Right renal pelvis (tissue), 4 donors: ENCODE measurements at places on chromosomes 4 and X. TPM values are rescaled to one million over a fixed set of nuclear protein-coding genes. Genes with fewer than 3 reads are reported as not detected.
A peak's percentile ranks its signal among the peaks of the same experiment; 100 is the strongest.

Gene ATP10D
- polyA plus RNA-seq, result 49.5 TPM

Gene DSPP
- polyA plus RNA-seq, result not detected

DNA sequence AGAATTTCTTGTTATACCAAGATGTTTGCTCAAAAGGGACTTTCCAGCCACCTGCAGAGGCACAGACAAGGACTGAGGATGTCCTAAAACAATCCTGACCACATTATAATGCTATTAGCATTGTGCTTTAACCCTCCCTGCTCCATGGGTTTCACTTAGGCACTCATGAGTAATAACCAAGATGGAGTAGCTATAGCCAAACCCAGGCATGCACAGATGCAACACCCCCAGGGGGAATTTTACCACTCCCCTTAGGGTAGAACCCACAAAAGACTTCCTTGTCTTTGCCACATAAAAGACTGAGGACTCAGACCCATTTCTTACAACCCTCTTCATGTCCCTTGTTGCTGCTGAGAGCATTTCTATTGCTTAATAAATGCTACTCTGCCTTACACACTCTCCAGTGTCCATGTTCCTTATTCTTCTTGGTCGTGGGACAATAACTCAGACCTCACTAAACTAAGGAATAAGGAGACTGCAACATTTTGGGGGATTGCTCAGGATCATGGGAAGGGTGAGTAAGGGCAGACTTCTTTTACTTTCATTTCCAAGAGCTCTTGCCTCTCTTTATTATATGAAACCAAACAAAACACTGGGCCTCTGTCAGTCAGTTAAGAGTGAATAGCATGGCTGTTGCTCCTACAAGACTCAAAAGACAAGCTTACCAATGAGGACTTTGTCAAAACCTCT, 103.5 kb downstream of the TECRL start:
- no peak for DNase-seq

GRCh38 chrX:15566244-15566643, 34.5 kb downstream of the ACE2 start:
- DNase-seq, result no peak

DNA sequence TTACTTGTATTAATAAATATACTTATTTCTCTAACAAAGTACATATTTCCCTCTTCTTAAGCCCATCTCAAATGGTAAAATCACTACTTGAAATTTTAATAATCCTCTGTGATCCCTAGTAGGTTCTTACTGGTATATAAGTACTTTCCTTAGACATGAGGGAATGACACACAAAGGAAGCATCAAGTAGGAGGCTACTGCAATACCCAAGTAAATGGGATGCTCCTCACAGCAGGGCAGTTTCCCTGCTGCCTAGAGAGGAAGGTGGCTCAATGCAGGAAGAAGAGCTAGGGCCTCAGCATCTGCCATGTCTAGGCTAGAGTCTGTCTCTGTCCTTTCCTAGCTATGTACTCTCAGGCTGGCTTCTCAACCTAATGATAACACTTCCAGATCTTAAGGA, 122.1 kb upstream of the DIPK2B start:
- DNase-seq, result no peak

DNA sequence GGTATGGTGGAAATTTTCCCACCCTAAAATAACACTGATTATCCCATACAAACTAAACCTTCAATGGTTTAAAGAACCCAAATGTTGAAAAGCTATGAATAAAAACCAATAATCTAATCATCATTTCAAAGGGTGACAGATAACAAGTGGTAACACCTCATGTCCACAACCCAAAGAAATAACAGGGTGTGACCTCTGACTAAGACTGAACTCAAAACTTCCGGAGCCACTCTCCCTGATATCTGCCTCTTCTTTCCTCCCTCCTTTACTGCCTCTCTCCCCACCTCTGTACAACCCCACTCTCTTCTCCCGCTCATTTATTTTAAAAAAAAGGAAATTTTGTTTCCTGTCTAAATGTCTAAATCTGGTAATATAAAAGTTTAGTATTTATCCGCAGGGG, 11.5 kb downstream of the FBXW7 start:
- DNase-seq, result no peak

DNA sequence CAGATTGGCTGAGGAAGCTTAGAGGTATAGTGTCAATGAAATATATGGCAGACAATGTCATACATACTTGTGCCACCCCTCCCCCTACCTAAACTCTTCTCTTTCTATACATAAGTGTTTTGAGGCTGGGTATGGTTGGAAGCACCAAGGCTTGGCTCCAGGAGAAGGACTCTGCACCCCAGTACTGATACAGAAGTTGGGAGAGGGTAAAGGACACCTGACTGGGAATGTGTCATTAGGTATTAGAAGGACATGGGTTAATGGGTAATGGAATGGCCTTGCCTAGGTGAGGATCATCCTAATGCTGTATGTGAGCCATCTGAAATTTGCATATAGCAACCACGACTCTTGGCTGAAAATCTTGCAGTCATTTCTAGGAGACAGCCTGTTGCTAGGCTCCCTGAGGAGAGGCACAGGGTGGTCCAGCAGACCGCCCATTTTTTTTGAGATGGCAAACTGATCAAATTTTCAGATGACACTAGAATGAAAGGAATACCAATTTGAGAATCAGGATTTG, 26.8 kb upstream of the AP1S2 start:
- DNase-seq, result no peak

DNA sequence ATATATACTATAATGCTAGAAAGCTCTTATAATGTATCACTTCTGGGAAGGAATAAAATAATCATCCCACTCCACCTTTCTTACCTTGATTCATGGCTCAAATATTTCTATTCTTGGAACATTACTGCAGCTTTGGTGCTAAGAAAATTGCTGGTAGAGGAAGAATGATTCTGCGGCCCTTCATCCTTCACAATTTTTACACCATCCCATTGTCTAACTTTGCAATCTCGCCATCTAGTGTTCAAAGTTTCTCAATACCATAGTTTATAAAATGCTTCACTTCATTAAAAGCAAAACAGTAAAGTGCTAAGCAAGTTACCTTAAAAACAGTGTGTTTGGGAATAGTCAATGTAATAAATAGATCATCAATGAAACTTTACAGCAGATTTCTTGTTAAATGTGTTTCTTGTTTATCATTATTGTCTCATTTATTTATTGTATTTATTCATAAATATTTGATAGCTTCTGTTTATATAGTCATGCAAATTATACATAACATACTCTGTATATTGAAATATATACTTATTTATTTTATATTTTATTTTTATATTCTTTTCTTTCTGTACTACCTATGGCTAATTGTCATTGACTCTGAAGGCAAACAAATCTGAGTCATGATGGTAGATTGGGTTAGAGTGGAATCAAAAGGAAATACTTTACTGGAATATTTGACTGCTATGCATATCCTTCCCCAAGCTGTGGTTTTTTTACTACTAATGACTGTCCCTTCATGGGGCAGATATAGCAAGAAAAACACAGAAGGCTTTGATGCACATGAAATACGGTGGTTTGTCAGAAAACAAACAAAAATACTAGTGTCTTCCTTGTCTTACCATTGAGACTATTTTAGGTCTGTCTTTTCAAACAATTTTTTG, 390.7 kb downstream of the MAPK10 start:
- DNase-seq, result no peak

Gene MTM1
- polyA plus RNA-seq, result 11.0 TPM

Gene CTAG1A
- polyA plus RNA-seq, result not detected

Gene PRKG2
- polyA plus RNA-seq, result 2.2 TPM

- no peak for DNase-seq
Observed at GRCh38 chrX:110006821-110007375, 4.0 kb downstream of the TMEM164 start.

DNA sequence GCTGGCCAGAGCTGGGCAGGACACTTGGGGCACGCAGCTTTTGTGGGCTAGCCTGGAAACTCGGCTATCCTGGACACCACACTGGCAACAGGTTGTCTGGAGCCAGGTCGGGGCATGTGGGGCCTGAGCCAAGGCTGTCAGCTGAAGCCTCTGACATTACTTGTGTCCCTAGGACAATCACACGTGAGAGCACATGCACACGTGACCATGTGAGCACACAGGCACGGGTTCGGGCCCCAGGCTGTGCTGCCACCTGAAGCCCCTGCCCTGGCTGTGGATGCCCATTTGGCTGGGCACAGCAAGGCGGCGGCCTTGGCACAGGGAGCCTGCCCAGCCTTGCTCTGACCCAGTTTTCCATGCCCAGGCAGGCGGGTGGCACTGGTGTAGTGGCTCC, 8.7 kb upstream of the FGFR3 start:
- no peak for DNase-seq

Gene ITIH6
- 0.04 TPM for polyA plus RNA-seq

DNA sequence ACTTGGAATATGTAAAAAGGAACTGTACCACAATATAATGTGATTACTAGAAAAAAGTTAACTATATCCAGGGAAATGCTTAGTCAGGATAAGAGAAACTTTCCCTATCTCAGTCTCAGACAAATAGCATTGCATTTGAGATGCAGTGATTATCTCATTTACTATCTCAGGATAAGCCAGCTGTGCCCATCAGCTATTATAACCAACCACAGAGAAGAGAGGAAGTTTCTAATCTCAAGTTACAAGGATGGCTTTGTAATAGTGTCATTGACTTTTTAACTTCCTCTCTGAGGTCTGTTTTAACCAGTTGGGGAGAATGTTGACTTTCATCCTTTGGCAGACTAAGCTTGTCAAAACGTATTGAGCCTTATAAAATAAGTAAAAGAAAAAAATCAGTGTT, 56.5 kb downstream of the SNX25 start:
- DNase-seq, result no peak

Gene CXCL10
- 3.7 TPM for polyA plus RNA-seq

DNA sequence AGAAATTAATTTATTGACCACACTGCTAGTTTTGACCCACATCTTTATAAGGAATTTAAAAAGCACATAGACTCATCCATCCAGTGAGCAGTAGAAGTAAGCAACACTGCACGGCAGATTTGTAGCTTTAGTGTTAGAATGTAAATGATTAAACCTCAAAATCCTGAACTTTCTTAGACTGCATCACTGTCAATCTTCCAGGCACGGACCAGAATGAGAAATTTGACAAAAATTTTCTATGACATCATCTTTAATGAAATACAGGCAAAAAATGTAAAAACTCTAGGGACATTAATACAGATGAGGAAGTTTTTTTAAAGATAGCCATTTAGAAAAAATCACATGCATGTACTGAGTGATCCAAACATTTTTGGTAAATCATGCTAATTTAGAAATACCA, 29.2 kb downstream of the NLGN4X start:
- DNase-seq, result no peak

DNA sequence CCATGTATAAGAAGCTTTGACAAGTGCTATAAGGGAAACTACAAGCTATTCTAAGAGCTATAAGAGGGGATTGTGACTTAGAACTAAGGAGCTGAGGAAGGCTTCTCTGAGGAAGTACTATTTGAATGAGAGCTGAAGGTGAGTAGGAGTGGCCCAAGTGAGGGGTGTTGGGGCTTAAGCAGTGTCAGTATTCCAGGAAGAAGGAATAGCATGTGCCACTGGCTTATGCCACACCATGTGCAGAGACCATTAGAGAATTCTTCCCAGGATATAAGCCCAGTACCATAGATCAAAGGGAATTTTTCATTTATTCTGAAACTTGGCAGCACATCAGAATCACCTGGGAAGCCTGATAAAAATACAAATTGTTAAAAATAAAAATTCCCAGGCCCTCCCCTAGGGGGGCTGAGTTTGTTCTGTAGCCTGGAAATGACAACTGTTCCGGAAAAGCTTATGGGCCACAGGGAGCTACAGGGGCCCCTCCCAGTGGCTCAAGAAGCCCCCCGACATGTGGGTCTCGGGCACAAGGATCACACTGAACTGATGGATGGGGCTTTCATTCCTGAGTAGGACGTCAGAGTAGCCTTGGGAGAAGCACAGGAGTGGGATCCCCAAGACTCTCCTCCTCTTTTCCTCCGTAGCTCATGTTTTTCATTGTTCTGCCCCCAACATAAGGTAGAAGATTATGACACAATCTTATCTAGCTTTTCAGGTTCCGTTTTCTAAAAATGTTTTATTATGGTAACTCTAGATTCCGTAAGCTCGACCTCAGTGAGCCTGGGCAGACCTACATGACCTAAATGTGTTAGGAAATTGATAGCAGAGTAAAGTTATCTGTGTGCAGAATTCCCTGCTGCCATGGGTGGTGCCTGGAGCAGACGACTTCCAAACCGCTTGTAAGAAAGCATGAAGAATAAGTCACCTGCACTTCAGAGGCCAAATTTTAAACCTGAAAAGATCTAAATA, 119.3 kb downstream of the AFF1 start:
- no peak for DNase-seq

Gene LINC00632
- polyA plus RNA-seq, result 3.5 TPM

Gene BEX1
- polyA plus RNA-seq, result 60.5 TPM

GRCh38 chr4:71445811-71446210, 107.0 kb downstream of the SLC4A4 start:
- no peak for DNase-seq

- DNase-seq, result no peak
Observed at GRCh38 chrX:21911481-21911880, 29.0 kb upstream of the SMS start.

- DNase-seq, result peak; percentile 49
Observed at GRCh38 chr4:153573881-153574802, 108.0 kb downstream of the TMEM131L start.

- no peak for DNase-seq
Observed at GRCh38 chr4:56879996-56880395, 27.7 kb upstream of the REST start.

DNA sequence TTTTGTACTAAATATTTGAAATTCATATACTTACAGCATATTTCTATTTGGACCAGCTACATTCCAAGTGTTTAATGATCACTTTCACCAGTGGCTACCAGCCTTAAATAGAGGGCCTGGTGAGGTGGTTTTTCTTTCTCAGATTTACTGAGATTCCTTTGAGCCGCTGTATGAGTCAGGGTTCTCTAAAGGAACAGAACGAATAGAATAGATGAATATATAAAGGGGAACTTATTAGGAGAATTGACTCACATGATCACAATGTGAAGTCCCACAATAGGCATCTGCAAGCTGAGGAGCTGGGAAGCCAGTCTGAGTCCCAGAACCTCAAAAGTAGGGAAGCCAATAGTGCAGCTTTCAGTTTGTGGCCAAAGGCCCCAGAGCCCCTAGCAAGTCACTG, 146.2 kb upstream of the TLL1 start:
- DNase-seq, result no peak

Gene NALF2
- 0.57 TPM for polyA plus RNA-seq

DNA sequence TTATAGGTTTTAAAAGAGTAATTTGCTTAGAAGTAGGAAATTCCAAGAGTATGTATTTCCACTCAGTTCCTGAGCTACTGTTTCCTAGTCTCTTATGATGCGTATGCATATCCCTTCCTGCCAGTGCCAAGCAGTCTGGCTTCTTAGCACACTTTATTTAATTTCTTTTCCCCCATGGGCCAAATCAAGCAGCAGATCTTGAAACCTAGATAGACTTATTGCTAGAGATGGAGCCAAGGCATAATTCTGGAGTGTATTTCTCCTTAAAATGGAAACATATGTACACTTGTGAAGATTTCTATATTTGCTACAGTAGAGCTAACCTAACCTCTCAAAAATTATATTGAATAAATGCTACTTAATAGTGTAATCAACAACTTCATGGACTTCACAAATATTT, 2337.6 kb downstream of the PCDH7 start:
- DNase-seq, result no peak

Gene RAB40A
- polyA plus RNA-seq, result 2.7 TPM
